ENCODE measurements at places on chromosomes 11 and 22.

- no peak for ATAC-seq
These were observed 171.2 kb upstream of the GRK3 start for GRCh38 chr22:25393121-25393805.

- no peak for ATAC-seq
These were observed 102.6 kb downstream of the GALNT18 start for GRCh38 chr11:11519184-11519583.

GRCh38 chr11:15591112-15591537 is 476.4 kb downstream of the INSC start:
- no peak for ATAC-seq

DNA sequence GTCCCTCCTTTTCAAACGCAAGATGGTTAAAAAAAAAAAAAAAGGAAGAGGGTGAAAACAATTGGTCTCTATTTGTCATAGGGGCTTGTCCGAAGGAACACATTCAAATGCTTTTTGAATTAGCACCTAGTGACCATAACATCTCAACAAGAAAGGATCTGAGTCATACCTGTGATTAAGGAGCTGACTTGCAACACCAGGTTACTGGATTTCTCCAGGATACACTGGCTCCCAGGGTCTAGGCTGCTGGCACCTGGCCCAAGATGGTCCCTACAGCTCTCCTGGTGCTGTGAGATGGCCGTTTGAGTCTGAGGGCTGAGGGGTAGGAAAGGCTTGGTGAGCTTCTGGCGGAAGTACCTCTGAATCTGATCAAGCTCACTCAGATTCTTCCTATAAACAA is 28.4 kb upstream of the UCP3 start:
- ATAC-seq: no peak

DNA sequence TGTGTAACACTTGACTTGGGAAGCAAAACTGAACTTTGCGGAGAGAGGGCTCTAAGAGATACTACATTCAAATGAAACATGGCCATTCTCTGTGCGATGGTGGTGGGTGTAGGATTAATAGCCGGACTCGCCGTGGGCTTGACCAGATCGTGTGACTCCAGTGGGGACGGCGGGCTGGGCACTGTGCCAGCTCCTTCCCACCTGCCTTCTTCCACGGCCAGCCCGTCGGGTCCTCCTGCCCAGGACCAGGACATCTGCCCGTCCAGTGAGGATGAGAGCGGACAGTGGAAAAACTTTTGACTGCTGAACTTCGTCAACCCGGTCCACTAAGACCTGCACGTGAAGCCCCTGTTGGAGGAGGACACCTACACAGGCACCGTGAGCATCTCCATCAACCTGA is 137.4 kb downstream of the OR4C45 start:
- ATAC-seq: no peak

GRCh38 chr22:38320605-38321402 is 3.6 kb upstream of the CSNK1E start:
- ATAC-seq: no peak

GRCh38 chr22:47750086-47750485 is 987.6 kb downstream of the TBC1D22A start:
- ATAC-seq: no peak

DNA sequence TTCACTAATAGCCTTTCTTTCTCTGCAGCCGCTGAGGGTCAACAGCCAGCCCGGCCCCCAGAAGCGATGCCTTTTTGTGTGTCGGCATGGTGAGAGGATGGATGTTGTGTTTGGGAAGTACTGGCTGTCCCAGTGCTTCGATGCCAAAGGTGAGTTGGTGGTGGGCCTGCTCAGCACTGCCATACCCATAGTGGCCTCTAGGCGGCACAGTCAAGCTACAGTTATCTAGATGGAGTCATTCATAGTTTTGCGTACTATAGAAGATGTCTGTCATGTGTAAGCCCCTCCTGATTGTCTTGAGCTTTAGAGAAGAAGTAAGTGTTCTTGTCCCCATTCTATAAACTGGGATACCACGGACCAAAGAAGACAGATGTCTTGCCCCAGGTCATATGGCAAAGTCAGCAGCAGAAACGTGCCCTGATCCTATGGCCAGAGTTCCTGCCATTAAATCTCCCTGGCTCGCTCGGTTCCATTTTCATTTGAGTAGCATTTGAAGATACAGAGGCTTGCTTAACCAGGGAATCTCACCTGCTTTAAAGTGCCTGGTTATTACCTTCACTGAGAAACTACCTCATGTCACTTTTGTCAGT is 42.1 kb upstream of the CRTAM start:
- peak; percentile 73 for ATAC-seq

GRCh38 chr11:65931773-65932557 is 12.7 kb downstream of the DRAP1 start:
- no peak for ATAC-seq

DNA sequence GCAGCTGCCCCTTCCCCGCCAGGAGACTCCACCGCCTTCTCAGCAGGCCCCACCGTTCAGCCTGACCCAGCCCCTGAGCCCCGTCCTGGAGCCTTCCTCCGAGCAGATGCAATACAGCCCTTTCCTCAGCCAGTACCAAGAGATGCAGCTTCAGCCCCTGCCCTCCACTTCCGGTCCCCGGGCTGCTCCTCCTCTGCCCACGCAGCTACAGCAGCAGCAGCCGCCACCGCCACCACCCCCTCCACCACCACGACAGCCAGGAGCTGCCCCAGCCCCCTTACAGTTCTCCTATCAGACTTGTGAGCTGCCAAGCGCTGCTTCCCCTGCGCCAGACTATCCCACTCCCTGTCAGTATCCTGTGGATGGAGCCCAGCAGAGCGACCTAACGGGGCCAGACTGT is 42.6 kb downstream of the PPP2R1B start:
- no peak for ATAC-seq

- no peak for ATAC-seq
These were observed 32.1 kb downstream of the RPL27A start for GRCh38 chr11:8714622-8715225.

- no peak for ATAC-seq
These were observed 28.1 kb downstream of the IGSF9B start for GRCh38 chr11:133928628-133929059.

DNA sequence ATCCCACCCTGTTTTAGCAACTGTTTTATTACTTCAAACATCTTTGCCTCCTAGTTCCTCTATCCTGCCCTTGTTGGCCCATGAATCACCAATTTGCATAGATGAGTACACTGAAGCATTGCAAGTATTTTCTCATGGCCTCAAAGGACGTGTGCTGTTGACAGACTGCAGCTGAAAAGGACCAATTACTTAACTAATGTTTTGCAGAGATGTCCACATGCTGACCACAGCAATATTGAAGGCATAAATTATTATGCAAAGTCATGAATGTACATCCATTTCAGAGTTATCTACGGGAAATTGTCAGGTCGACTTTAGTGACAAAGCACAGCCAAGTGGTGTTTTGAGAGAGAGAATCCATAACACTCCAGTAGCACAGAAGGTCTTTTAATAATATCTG is 64.8 kb downstream of the CADM1 start:
- no peak for ATAC-seq

DNA sequence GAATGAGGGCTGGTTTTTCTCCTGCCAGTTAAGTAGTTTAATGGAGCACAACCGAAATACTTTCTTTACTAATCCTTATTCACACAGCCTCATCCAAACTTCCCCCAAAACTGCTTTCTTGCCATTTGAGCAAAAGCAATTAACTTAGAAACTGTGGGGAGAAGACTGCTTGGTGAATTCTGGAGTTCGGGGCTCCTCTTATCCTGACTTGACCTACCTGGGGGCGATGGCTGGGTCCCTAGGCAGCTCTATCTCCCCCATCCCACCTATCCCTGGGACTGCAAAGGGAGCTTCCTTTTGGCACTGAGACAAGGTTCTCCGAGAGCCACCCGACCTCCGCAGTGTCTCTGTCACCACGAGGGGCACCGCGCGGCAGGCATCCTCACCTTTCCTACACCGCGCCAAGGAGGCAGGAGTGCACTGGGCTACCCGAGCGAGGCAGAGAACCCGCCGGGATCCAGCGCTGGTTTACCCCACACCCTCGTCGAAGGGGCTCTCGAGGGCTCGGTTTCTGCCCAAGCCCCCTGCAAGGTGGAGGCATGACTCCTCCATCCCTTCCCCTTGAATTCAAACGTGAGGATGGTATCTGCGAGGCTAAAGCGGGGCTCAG is 759 bp downstream of the DESI1 start:
- ATAC-seq: peak; percentile 37

- peak; percentile 47 for ATAC-seq
These were observed 480 bp downstream of the PLEKHA7 start for GRCh38 chr11:17013548-17014320.

- no peak for ATAC-seq
These were observed 71.7 kb downstream of the RASSF10 start for GRCh38 chr11:13080861-13081260.

- ATAC-seq: no peak
These were observed 70.9 kb downstream of the BUD13 start for GRCh38 chr11:116701876-116702275.

DNA sequence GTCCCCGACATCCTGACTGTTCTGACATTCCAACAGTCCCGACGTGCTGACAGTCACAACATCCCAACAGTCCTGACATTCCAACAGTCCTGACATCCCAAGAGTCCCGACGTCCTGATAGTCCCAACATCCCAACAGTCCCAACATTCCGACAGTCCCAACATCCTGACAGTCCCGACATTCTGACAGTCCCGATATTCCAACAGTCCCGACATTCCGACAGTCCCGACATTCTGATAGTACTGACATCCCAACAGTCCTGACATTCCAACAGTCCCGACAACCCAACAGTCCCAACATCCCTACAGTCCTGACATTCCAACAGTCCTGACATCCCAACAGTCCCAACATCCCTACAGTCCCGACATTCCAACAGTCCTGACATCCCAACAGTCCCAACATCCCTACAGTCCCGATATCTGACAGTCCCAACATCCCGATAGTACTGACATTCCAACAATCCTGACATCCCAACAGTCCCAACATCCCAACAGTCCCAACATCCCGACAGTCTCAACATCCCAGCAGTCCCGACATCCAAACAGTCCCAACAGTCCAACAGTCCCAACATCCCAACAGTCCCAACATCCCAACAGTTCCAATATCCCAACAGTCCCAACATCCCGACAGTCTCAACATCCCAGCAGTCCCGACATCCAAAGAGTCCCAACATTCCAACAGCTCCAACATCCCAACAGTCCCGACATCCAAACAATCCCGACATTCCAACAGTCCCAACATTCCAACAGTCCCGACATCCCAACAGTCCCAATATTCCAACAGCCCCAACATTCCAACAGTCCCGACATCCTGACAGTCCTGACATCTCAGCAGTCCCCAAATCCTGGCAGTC is 60.2 kb downstream of the DHCR7 start:
- ATAC-seq: no peak
